A172 (cell line): ENCODE measurements at places on chromosomes 12 and 14. TPM values are rescaled to one million over a fixed set of nuclear protein-coding genes. Genes with fewer than 3 reads are reported as not detected.

The PPP1CC gene
- 195 and 212 TPM in 2 replicates for total RNA-seq

The CMA1 gene
- not detected in 2 replicates for total RNA-seq

The PYGL gene
- 52.9 and 61.2 TPM in 2 replicates for total RNA-seq

The ADGRD1 gene
- total RNA-seq = 0.52 and 0.81 TPM in 2 replicates

The TAS2R13 gene
- total RNA-seq = 0.36 TPM in 1 of 2 replicates, not detected in the other
